ENCODE measurements at places on chromosomes 11 and 22. TPM values are rescaled to one million over a fixed set of nuclear protein-coding genes. Genes with fewer than 3 reads are reported as not detected.

The VSIG10L2 gene
- not detected for total RNA-seq

The ROBO4 gene
- 28.8 TPM for total RNA-seq

DNA sequence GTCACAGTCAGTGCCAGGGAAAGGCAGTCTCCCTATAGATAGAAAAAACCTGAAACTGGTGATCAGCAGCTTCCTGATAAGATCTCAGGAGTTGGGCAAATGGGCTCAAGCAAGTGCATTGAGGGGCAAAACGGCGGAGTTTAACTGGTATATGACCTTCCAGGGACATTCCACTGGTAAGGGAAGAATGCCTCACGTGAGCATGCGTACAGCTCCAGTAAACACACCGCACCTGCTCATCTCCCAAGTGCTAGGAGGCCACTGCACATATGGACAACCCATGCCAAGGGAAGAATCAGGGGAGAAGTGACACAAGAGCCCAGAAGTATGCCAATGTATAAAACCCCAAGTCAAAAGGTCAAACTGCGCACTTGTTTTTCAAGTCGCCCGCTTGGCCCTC lies 11.6 kb downstream of the HEPHL1 start:
- H3K27me3 ChIP-seq = peaks cover 5% of the 10 kb centered on the region
- no peak overlapping the region for H3K4me3 ChIP-seq
- peaks cover 5% of the 10 kb centered on the region for H3K36me3 ChIP-seq
- H3K27ac ChIP-seq = no peak overlapping the region
- no peak for DNase-seq

DNA sequence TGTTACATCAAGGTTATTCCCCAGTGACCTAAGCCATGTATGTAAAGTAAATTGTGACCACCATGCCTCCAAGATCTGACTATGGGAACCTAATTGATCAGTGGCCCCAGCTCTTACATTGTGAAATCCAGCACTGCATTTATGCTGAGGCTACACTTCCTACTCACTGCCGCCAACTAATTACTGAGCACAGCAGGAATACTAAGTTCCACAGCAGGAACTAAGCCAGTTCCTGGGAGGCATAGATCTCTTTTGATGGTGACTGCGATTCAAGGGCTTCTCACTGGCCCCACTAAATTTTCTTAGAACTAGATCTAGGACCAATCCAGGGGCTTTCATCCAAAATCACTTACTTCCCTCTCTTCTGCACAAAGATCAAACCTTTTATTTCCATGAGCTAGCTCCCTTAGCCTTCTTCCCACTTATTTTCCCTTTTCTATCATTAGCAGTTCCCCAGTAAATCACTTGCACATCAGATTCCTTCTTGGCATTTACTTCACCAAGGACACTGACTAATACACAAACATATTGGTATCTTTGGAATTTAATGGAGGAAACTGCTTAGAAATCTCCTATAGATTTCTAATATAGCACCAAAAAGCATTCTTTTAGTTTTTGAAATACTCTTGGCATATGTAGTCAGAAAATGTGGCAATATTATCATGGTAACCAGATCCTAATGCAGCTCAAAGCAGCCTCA lies 46.0 kb downstream of the CNTN5 start:
- no peaks in the 10 kb centered on the region for H3K36me3 ChIP-seq
- no peaks in the 10 kb centered on the region for H3K27me3 ChIP-seq
- no peak for DNase-seq

GRCh38 chr11:35066783-35067423 lies 72.1 kb upstream of the CD44 start:
- H3K4me1 ChIP-seq = no peaks in the 10 kb centered on the region
- peaks cover 3% of the 10 kb centered on the region for H3K36me3 ChIP-seq
- no peak overlapping the region for H3K4me3 ChIP-seq

DNA sequence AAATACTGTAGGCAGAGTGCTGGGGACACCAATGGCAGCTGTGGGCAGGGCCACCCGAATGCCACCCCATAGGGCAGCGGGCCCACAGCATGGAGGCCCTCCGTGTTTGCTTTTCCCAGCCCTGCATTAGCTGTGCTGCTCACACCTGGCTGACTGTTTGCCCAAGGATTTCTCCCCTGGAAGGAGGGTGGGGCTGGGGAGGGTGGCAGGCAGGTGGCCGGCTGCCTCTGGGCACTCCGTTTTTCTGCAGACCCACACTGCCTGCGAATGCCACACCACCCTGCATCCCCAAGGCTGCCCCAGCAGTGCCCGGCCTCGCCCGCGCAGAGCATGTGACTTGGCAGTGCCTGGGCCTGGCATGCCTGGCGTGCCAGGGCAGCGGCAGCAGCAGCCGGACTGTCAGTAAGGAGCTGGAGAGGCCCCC lies 19.6 kb downstream of the DAGLA start:
- DNase-seq = no peak
- no peak overlapping the region for H3K27ac ChIP-seq
- no peaks in the 10 kb centered on the region for H3K36me3 ChIP-seq
- no peak overlapping the region for H3K4me3 ChIP-seq

The TRIM29 gene
- total RNA-seq = not detected

GRCh38 chr22:40008726-40009291 lies 14.1 kb downstream of the FAM83F start:
- no peak for DNase-seq
- peaks cover 16% of the 10 kb centered on the region for H3K4me1 ChIP-seq
- H3K27ac ChIP-seq = no peak overlapping the region
- H3K27me3 ChIP-seq = peaks cover 9% of the 10 kb centered on the region

The OR51G2 gene
- total RNA-seq = not detected

The SLC22A9 gene
- total RNA-seq = not detected

DNA sequence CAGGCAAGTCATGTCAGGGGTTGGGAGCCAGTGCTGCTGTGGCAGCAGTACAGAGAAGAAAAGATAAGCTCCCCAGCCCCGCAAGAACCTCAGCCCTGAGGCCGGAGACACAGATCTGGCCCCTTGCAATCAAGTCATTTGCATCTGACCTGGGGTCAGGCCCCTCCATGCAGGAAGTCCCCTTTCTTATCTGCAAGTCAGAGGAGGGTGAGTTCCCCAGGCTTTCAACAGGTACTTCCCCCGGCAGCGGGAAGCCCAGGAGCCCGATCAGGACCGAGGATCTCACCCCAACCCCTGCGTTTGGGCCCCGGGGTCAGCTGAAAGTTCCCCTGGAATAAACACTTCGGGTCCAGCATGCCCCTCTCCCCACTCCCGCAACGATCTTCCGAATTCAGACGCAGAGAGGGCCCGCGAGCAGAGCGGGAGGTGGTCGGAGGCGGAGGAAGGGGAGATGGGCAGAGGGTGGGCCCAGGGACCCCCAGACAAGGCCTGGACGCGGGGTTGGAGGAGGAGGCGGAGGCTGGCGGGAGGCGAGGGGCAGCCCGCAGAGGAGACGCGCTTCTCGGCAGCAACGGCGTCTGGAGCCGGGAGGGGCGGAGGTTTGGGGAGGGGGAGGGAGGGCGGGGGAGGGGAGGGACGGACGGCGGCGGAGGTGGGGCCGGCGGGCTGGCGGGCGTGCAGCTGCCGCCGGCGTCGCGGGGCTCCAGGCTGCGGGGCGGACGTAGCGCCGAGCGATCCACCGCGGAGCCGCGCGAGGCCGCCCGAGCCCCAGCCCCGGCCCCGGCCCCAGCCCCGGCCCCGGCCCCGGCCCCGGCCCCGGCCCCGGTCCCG lies at the start of gene TSPAN18:
TSS of gene TSPAN18 (plus strand) at position 680 of the 831 bp plus-strand sequence. CDS start 179,455 bp downstream, outside the sequence.
- H3K36me3 ChIP-seq = peaks cover 24% of the 10 kb centered on the region
- peak within 1 kb of the TSS; percentile 93 for H3K27ac ChIP-seq
- H3K4me1 ChIP-seq = peaks cover 63% of the 10 kb centered on the region
- peak within 1 kb of the TSS; percentile 95 for H3K4me3 ChIP-seq
- DNase-seq = peak; percentile 48

GRCh38 chr11:59253001-59253400 lies 40.3 kb upstream of the MPEG1 start:
- no peak for DNase-seq
- no peak overlapping the region for H3K27ac ChIP-seq
- no peaks in the 10 kb centered on the region for H3K36me3 ChIP-seq
- no peak overlapping the region for H3K4me3 ChIP-seq

The NCAPD3 gene
- 25.4 TPM for total RNA-seq

DNA sequence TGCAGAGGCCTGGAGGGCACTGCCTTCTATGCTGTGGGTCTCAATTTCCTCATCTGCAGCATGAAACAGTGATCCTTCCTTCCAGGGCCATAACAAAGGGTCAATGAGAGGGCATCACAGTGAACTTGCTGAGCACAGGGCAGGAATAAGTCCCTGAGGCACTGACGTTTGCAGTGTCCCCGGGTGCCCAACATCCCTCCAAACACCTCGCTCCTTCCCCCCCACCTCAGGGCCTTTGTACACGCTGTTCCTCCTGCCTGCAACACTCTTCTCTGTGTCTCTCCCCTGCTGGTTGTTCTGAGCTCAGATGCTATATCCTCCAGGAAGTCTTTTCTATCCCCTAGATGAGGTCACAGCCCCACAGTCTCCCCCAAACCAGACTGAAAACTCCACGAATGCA lies 59.7 kb upstream of the TCF20 start:
- no peak overlapping the region for H3K27ac ChIP-seq
- DNase-seq = no peak
- H3K36me3 ChIP-seq = no peaks in the 10 kb centered on the region
- H3K4me3 ChIP-seq = no peak overlapping the region

DNA sequence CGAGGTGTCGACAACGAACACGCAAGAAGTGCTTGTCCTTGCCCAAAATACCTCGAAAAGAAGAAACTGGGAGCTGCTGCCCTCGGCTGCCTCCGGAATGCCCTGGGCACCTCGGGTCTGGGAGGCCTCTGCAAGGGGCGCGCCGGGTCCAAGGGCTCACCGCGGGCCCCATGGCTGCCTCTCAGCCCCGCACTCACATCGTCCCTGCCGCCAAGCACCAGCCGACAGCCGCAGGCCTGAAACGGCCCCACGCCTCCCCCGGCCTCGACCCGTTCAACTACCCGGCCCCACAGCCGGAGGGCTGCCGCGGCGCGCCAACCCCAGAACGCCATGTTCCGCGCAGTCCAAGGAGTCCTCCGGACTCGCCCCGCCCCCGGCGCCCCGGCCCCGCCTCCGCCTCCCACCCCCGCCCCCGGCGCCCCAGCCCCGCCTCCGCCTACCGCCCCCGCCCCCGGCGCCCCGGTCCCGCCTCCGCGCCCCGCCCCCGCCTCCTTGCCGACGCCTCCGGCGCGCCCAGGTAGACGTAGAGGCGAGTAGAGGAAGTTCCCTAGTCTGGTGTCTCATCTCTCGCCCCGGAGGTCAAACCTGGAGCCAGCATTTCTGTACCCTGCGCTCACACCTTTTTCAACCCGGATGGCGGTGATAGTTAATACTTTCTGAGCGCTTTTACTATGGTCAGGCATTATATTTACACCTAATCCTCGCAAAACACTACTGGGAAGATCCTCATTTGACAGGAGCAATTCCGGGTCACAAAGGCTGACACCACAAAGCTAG lies at the start of gene SIRT3:
TSS of gene SIRT3 (minus strand) at position 346 of the 777 bp plus-strand sequence. CDS start at position 332, 14 bp downstream.
- H3K4me3 ChIP-seq = peak within 1 kb of the TSS; percentile 98
- H3K36me3 ChIP-seq = peaks cover 9% of the 10 kb centered on the region
- peak; percentile 79 for DNase-seq
- H3K27me3 ChIP-seq = peaks cover 9% of the 10 kb centered on the region
- H3K4me1 ChIP-seq = peaks cover 11% of the 10 kb centered on the region
- peak within 1 kb of the TSS; percentile 99 for H3K27ac ChIP-seq

The SMCO4 gene
- 23.7 TPM for total RNA-seq

GRCh38 chr11:35712533-35712932 lies 50.0 kb downstream of the TRIM44 start:
- H3K4me3 ChIP-seq = no peak overlapping the region
- DNase-seq = no peak
- H3K4me1 ChIP-seq = peaks cover 11% of the 10 kb centered on the region
- H3K27me3 ChIP-seq = peaks cover 3% of the 10 kb centered on the region

The C11orf21 gene
- total RNA-seq = 0.13 TPM

DNA sequence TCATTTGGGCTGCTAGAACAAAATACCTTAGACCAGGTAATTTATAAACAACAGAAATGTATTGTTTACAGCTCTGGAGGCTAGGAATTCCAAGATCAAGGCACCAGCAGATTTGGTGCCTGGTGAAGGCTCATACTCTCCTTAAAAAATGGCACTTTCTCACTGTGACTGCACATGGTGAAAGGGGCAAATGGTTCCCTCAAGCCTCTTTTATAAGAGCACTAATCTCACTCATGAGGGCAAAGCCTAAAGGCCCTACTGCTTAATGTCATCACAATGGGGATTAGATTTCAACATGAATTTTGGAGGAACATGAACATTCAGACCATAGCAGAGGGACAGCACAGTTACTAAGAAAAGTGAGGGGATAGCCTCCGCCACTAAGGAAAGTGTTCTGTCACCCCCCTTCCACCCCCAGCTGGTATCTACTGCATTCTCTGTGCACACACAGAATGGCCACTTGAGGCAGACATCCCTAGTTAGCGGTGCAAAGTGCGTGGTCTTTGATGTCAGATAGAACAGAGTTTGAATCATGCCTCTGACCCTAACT lies 47.2 kb upstream of the CEP295 start:
- H3K36me3 ChIP-seq = no peaks in the 10 kb centered on the region
- no peak overlapping the region for H3K27ac ChIP-seq
- H3K4me1 ChIP-seq = no peaks in the 10 kb centered on the region
- peak; percentile 6 for DNase-seq
- H3K27me3 ChIP-seq = no peaks in the 10 kb centered on the region
- H3K4me3 ChIP-seq = no peak overlapping the region

DNA sequence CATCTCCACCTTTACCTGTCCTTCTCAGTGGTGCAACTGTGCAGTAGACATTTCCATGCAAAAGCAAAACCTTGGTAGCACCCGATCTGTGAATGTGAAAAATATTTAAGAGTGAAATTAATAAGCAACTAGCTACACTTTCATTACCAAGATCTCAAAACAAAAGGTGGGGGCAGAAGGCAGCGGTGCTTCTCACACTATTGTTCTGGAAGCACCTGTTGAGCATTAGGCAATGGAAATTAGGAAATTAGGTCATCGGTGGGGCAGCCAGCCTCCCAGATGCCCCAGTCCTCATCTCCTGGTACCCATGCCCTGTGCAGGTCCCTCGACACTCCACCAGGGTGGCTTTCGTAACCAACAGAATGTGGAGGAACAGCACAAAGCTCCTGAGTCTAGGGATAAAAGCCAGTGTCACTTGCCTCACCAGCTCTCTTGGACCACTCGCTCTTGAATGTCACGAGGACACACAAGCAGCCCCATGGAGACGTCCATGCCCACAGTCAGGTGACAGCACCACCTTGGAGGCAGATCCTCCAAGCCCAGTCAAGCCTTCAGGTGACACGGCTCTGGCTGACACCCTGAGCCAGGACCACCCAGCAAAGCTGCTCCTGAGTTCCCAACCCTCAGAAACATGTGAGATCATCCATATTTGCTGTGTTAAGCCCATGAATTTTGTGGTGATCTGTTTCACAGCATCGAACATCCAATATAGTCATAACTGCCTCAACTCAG lies 3.3 kb downstream of the LTO1 start:
- H3K36me3 ChIP-seq = peaks cover 22% of the 10 kb centered on the region
- peaks cover 6% of the 10 kb centered on the region for H3K4me1 ChIP-seq
- no peak for DNase-seq
- H3K27ac ChIP-seq = no peak overlapping the region

GRCh38 chr11:55697817-55698216 lies 35.8 kb downstream of the OR4C6 start:
- H3K27ac ChIP-seq = no peak overlapping the region
- no peak for DNase-seq
- H3K4me1 ChIP-seq = no peaks in the 10 kb centered on the region
- H3K36me3 ChIP-seq = no peaks in the 10 kb centered on the region
- peaks cover 7% of the 10 kb centered on the region for H3K27me3 ChIP-seq

Data from endothelial cell (in vitro differentiated cells).